Activated naive CD4-positive, alpha-beta T cell treated with Interleukin-2 at 50 U/mL for 16 hours (primary cell): ENCODE measurements at places on chromosomes 3 and 15.

GRCh38 chr15:65551183-65551582 is 20.9 kb downstream of the HACD3 start:
- DNase-seq = no peak

DNA sequence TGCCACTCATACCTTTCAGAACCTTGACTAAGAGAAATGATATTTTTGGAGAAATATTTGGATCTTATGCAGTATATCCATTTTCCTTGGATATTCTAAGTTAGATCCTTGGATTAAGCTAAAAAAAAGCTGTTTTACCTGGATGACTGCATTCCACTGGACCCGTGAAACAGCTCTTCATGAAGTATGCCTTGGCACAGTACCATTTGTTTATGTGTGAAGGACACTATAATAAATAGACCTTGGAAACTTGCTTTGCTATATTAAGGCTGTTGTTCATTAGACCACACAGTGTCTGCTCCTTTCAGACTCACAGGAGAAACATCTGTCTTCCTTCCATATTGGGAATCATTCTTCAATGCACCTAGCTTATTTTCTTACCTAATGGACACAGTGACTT is 651.0 kb upstream of the TGFBR2 start:
- DNase-seq = no peak

DNA sequence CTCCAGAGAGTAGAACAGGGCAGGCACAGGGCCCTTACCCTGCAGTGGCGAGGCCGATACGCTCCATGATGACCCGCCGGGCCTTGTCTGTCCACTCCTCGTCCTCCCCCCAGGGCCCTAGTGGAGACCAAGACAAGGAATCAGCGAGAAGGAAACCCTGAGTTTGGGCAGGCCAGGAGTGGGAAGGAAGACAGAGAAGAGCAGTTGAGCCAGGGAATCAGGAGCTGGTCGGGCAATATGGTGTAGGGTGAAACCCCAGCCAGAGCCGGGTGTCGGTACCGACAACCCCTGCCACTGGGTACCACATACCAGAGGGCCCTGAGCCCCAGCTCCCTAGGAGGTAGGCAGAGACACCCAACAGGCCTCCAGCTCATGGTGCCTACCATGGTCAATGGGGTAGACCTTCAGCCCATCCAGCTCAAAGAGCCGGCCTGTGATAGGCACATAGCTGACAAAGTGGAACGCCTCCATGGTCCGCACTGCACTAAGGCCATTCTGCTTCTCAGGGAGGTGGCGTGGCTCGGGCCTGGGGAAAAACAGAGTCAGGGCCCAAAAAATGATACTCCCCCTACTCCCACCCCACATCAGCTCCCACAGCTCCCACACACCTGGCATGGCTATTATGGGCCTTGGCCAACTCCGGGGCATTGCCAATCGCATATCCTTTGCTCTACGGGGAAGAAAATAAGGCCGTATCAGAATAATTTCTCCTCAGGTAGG is 38.0 kb downstream of the SEMA3G start:
- DNase-seq = no peak

DNA sequence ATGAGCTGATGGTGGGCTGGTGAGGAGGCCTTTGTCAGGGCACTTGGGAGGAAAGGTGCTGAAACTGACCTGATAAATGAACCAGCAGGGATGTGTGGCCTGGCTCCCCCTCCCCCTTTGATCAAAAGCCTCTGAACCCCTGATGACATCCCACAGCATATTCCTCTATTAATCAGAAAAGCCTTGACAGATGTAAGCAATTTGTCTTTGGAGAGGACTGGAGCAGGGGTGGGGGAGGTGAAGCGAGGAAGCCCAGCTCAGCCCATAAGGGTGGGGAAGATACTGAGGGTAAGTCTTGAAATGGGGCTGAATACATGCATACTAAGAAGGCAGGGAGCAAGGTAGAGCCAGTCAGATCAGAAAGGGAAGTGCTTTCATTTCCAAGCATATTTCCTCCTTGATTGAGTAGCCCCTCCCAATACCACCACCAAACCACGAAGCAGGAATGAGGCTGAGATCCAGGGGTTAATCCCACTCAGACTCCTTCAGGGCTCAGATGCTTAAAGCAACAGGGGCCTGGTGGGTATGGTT is 34.7 kb upstream of the MRPS22 start:
- no peak for DNase-seq

DNA sequence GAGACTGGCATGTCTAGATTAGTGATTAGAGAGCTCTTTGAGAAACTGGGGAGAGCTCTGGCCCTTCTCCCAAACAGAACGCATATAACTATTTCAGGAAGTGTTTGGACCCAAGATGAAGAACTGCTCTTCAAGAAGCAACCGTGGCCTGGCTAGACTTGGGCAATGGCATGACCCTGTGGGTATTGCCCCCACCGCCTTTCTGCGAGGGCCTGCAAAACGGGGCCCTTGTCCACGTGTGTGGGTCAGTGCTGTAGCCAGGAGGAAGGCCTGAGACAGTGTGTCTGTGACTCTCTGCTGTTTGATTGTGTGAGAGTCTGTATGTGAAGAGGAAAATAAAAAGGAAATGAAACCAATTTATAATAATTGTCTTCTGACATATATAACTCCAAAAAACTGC is 42.5 kb downstream of the EEFSEC start:
- DNase-seq = no peak

DNA sequence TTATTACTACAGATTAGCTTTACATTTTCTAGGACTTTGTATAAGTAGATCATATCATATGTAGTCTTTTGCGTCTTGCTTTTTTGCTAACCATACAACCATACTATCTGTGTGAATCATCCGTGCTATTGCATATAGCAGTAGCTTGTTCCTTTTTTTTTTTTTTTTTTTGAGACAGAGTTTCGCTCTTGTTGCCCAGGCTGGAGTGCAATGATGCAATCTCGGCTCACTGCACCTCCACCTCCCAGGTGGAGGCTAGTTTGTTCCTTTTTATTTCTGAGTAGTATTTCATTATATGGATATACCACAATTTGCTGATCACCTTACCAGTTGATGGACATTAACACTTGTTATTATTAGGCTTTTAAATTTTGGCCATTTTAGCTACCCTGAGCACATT is 54.5 kb upstream of the TBL1XR1 start:
- no peak for DNase-seq
